ENCODE measurements at places on chromosomes 6 and 20.

- DNase-seq: no peak
Observed at GRCh38 chr6:167409694-167410093, 84.8 kb downstream of the TTLL2 start.

DNA sequence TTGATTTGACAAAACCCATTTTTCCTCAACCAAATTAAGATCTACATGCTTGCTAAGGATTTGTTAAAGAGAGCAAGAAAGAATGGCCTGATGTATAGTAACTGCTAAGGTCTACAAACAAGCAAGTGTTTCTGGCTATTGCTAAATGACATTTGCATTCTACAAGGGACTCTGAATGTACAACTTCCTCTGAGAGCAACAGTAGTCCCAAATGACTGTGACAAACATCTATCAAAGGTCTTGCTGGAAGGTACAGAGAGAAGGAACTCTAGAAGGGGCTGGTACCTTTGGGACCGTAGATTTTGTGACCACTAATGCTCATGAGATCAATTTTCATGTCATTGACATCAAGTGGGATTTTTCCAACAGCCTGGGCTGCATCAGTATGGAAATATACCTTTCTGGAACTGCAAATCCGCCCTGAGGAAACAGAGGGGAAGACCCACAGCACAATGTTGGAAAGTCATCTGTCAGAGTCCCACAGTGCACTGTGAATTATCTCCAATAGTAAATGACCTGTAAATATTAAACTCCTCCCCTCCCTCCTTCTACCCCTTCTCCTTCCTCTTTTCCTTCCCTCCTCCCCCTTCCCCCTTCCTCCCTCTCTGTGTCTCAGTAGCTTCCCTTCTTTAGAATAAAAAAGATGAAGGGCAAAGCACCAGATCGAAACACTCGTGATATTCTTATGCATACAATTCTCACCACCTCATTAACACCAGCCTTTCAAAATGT lies 15.9 kb upstream of the CPNE1 start:
- no peak for DNase-seq

DNA sequence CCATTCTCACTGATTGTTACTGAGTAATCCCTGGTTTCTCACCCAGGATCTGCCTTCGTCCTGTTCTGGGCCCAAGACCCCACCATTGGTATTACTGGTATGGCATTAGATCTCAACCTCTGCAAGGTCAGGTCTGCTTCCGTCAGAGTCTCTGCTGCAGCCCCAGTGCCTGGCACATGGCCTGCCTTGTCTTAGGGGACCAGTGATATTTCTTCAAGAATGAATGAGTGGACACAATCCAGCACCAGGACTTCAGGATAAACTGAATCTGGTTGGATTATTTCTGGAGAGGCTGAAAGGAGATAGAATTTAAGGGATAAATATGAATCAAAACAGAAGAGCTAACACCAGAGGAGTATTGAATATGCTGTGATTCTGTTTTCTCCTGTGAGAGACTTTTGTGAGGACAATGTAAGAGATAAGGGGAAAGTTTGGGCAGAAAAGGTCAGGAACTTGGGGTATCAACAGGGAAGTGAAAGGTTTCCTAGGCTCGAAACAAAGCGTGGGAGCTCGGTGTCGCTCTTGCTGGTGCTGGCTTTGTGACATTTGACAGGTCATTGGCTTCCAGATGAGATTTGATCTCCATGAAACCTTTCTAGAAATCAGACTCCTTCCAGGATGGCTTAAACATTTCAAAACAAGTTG lies 53.9 kb downstream of the OSTM1 start:
- no peak for DNase-seq

- no peak for DNase-seq
Observed at GRCh38 chr6:87875781-87876180, 171.9 kb upstream of the SPACA1 start.

GRCh38 chr20:56855708-56856107 lies 226.6 kb downstream of the TFAP2C start:
- no peak for DNase-seq
